ENCODE measurements at places on chromosomes 3 and 15.

DNA sequence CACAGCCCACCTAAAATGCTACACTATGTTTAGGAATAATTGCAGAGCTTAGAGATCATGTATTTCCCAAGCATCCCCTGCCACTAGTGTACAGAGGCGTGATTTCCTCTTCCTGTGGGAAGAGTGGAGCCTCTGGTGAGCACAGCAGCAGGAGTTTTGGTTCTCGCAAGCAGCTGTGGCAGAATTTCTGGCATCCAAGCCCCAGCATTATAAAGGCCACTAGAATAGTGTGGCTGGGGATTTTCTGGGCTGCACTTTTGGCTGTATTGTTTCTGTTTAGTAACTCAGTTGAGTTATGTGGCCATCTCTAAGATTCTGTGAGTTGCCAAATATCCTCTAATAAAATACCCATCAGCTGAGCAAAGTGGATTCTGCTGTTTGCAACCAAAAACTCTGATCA lies 64.7 kb downstream of the GPR176 start:
- no peak overlapping the region for H3K27ac ChIP-seq
- no peaks in the 10 kb centered on the region for H3K36me3 ChIP-seq
- no peak overlapping the region for H3K4me3 ChIP-seq
- H3K4me1 ChIP-seq = no peaks in the 10 kb centered on the region
- H3K27me3 ChIP-seq = peaks cover 3% of the 10 kb centered on the region
- DNase-seq = no peak

DNA sequence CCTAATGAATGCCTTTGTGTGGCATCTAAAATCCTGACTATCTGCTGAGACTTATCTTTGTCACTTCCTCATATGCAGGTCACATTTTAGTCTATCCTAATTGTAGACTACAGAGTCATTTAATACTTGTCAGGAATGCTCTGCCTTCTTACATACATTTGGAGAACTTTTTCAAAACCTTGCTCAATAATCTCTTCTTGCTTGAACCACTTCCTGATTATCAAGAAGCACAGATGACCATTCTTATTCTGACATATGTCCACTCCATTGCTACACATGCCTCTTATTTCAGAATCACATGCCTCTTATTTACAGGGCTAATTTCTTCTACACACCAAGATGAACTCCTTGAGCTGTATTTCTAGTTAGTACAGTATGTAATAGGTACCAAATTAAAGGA lies 400.3 kb downstream of the TBC1D5 start:
- H3K36me3 ChIP-seq = no peaks in the 10 kb centered on the region
- no peak overlapping the region for H3K27ac ChIP-seq
- no peak overlapping the region for H3K4me3 ChIP-seq
- H3K4me1 ChIP-seq = no peaks in the 10 kb centered on the region

DNA sequence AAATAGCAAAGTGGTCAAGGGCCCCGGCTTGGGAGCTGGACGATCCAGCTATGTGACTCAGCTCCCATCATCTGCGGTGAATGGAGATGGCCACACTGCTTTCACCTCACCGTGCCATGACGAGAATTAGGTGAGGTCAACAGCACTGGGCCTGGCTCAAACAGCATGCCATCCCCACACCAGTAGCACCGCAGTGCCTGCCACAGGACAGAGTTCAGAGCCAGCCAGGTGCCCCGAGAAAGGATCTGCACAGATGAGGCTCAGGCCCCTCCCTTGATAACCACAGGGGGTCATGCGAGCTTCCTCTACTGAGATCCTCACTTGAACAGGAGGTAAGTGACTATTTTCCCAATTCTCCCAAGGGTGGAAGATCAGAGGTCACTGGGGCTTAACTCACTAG lies 29.4 kb downstream of the ZXDC start:
- peaks cover 38% of the 10 kb centered on the region for H3K36me3 ChIP-seq
- H3K4me3 ChIP-seq = no peak overlapping the region
- no peak overlapping the region for H3K27ac ChIP-seq

DNA sequence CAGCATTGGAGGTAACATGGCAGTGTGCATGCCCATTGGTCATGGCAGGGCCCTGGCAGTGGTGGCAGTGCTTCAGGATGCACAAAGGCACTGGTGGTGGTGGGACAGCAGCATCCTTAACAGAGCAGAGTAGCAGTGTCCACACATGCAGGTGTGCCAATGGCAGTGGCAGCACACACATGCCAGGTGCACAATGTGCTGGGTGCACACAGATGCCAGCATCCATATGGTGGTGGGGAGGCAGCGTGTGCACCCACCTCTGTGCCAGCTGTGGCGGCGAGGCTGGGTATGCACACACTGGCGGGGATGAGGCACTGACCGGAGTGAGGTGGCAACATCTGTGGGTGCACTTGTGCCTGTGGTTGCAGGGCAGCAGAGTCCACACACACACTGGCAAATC lies 150.6 kb downstream of the SI start:
- H3K36me3 ChIP-seq = no peaks in the 10 kb centered on the region
- H3K4me1 ChIP-seq = no peaks in the 10 kb centered on the region
- DNase-seq = no peak
- no peaks in the 10 kb centered on the region for H3K27me3 ChIP-seq

GRCh38 chr15:91150502-91151160 lies 50.6 kb downstream of the SV2B start:
- H3K4me1 ChIP-seq = no peaks in the 10 kb centered on the region
- H3K4me3 ChIP-seq = no peak overlapping the region
- DNase-seq = no peak
- no peaks in the 10 kb centered on the region for H3K36me3 ChIP-seq
- H3K27ac ChIP-seq = no peak overlapping the region

DNA sequence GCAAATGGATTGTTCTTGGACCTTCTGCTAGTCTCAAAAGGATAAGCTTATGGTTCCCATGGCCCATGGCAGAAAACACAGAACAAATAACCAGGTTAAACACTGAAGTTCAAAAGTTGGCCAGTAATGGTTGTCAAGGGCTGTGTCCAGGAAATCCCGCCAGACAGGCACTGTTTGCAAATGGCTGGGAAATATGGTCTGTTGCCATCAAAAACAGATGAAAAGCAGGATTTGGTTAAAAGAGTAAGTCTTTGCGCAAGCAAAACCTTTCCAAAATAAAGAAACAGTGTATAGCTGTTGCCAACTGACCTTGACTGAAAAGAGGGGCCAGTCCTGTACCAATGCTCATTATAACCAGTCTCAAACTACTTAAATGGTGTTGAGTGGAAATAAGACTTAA lies 58.6 kb downstream of the WWTR1 start:
- no peak overlapping the region for H3K27ac ChIP-seq
- H3K36me3 ChIP-seq = no peaks in the 10 kb centered on the region
- H3K4me3 ChIP-seq = no peak overlapping the region
- DNase-seq = no peak

DNA sequence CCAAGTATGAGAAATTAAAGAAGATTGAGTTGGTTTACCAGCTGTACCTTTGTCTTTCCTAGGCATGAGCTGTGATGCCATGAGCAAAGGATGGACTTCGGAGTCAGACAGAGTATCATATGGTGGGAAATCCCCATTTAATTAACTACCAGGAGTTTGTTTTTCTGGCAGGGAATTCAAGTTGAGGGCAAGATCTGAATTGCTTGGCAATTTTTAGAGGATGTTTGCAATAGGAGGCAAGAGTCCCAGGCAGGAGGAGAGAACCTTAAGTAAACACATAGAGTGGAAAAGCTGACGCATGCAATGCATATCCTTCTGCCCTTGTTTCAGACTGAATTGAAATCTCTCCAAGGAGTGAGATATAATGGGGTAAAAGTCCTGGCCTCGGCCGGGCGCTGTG lies 569.7 kb upstream of the MDFIC2 start:
- H3K4me1 ChIP-seq = no peaks in the 10 kb centered on the region
- no peaks in the 10 kb centered on the region for H3K27me3 ChIP-seq
- H3K4me3 ChIP-seq = no peak overlapping the region
- no peaks in the 10 kb centered on the region for H3K36me3 ChIP-seq

GRCh38 chr3:33428734-33429133 lies 11.5 kb downstream of the UBP1 start:
- H3K27ac ChIP-seq = no peak overlapping the region
- H3K36me3 ChIP-seq = peaks cover 9% of the 10 kb centered on the region
- no peaks in the 10 kb centered on the region for H3K27me3 ChIP-seq
- DNase-seq = no peak
- H3K4me3 ChIP-seq = no peak overlapping the region

GRCh38 chr3:65833761-65834505 lies 204.8 kb downstream of the MAGI1 start:
- DNase-seq = no peak
- H3K36me3 ChIP-seq = no peaks in the 10 kb centered on the region
- no peak overlapping the region for H3K4me3 ChIP-seq
- H3K27me3 ChIP-seq = no peaks in the 10 kb centered on the region
- no peaks in the 10 kb centered on the region for H3K4me1 ChIP-seq
- H3K27ac ChIP-seq = no peak overlapping the region

GRCh38 chr3:172600644-172601065 lies 77.4 kb upstream of the TNFSF10 start:
- H3K4me1 ChIP-seq = peaks cover 3% of the 10 kb centered on the region
- H3K4me3 ChIP-seq = no peak overlapping the region
- no peak for DNase-seq
- no peaks in the 10 kb centered on the region for H3K27me3 ChIP-seq
- no peak overlapping the region for H3K27ac ChIP-seq

GRCh38 chr15:78343276-78344060 lies 3.3 kb downstream of the CRABP1 start:
- no peak overlapping the region for H3K4me3 ChIP-seq
- no peak overlapping the region for H3K27ac ChIP-seq
- no peak for DNase-seq
- H3K4me1 ChIP-seq = no peaks in the 10 kb centered on the region

DNA sequence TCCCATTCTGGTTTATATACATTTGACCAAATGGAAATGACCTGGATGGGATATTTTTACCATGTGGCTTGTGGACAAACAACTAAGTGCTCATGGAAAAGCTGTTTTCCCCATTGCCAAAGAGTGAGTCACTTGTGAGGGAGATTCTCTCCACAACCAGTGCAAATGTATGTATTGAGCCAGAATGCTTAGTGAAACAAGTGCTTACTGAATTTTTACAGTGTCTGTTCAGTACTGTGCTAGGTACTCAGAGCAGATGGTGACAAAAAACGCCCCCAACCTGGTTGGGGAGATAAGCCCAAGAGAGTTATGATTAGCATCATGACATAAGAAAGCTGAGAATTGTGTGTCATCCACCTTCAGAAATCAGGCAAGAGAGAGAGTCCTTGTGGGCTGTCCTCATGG lies 2.3 kb downstream of the CHP1 start:
- peaks cover 18% of the 10 kb centered on the region for H3K4me1 ChIP-seq
- H3K27ac ChIP-seq = no peak overlapping the region
- H3K27me3 ChIP-seq = no peaks in the 10 kb centered on the region
- H3K4me3 ChIP-seq = no peak overlapping the region

DNA sequence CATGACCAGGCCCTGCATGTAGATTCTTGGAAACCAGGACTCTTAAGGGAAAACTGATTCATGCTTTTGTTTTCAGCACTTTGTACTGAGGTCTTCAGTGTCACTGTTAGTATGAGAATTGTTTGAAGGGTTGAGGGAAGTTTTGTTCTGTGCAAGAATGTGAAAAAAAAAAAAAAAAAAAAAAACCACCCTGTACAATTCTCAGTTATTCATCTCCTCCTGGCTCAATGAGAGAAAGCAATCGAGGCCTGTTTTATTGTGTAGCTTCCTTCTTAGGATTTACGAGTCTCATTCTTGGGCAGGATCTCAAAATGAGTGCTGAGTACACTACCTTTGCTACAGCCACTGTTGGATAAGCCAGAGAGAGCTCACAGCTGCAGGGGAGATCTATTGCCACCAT lies 469.5 kb downstream of the CNTN4 start:
- H3K27me3 ChIP-seq = no peaks in the 10 kb centered on the region
- H3K4me1 ChIP-seq = no peaks in the 10 kb centered on the region
- DNase-seq = no peak
- no peak overlapping the region for H3K4me3 ChIP-seq
- no peaks in the 10 kb centered on the region for H3K36me3 ChIP-seq

DNA sequence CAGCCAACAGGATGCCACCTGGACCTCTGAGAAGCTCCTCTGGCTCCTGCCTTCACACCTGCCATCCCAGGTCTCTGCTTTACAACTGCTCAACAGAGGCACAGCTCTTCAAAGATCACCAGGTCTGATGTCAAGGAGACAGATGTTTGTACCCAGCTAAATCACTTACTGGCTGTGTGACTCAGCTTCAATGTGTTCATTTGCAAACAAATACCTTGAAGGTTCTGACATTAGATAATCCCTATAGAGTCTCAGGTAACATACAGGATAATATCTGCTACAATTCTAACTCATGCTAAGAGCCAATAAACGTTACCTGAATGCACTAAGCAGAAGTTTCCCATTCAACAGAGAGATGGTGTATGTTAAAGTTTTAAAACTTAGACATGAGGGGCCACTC lies 163.4 kb upstream of the IGF1R start:
- no peaks in the 10 kb centered on the region for H3K4me1 ChIP-seq
- H3K36me3 ChIP-seq = no peaks in the 10 kb centered on the region
- no peak overlapping the region for H3K4me3 ChIP-seq

DNA sequence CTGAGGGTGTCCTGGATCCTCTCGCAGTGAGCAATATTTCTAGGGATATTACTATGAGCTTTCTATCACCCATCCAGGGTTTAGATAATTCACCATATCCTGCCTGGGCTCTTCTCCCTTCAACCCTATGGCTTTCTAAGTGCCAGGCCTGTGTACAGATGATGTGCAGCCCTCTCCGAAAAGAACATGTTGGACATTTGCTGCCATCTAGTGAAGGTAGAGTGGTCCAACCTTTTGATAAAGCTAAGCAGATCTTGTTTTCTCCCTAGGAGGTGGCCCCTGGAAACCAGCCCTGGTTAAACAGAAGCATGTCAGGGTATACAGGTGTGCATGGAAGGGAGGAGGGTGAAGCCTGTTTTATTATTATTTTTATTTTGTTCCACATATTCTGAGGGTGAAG lies 27.9 kb upstream of the SCN10A start:
- DNase-seq = no peak
- H3K27ac ChIP-seq = no peak overlapping the region
- H3K27me3 ChIP-seq = peaks cover 2% of the 10 kb centered on the region
- no peaks in the 10 kb centered on the region for H3K36me3 ChIP-seq

DNA sequence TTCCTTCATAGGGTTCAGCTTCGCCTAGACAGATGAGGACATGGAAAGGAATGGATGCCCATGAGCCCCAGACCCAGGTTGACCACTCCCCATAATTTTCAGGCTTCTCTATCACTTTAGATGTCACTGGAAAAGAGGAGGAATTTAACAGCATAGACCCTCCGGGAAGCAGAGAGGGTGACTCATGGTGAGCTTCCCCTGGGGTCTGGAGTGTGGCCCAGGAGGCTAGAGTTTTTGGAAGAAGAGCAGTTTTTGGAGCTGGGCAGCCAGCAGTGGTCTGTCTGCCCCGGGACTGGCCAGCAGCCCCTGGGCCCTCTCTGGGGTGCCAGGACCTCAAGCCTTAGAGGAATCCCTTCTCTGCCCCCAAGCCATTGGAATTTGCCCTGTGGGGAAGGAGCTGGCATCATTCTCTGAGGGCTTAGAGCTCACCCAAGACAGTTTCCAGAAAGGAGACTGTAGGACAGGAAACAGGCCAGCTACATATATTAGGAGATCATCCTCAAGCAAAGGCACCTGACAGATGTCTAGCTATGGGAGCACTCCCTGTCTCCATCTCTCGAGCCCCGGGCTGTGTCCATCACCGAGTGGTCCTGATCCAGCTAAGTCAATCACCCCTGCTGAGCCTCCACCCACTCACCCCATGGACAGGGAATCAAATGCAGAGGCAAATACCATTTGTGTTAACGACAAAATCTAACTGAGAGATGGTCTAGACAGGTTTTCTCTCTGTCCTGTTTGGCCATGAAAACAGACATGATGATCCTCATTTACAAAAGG lies 67.3 kb downstream of the MEGF11 start:
- no peak for DNase-seq
- peaks cover 41% of the 10 kb centered on the region for H3K27me3 ChIP-seq
- H3K36me3 ChIP-seq = no peaks in the 10 kb centered on the region

GRCh38 chr15:90232941-90233386 lies 777 bp downstream of the CIB1 start:
- H3K36me3 ChIP-seq = peaks cover 10% of the 10 kb centered on the region
- DNase-seq = no peak
- peak overlapping the region; percentile 92 for H3K27ac ChIP-seq
- H3K27me3 ChIP-seq = no peaks in the 10 kb centered on the region
- H3K4me3 ChIP-seq = peak overlapping the region; percentile 88

All from T-cell (primary cell).